Iris pigment epithelial cell (primary cell): ENCODE measurements at places on chromosomes 12 and 14.

DNA sequence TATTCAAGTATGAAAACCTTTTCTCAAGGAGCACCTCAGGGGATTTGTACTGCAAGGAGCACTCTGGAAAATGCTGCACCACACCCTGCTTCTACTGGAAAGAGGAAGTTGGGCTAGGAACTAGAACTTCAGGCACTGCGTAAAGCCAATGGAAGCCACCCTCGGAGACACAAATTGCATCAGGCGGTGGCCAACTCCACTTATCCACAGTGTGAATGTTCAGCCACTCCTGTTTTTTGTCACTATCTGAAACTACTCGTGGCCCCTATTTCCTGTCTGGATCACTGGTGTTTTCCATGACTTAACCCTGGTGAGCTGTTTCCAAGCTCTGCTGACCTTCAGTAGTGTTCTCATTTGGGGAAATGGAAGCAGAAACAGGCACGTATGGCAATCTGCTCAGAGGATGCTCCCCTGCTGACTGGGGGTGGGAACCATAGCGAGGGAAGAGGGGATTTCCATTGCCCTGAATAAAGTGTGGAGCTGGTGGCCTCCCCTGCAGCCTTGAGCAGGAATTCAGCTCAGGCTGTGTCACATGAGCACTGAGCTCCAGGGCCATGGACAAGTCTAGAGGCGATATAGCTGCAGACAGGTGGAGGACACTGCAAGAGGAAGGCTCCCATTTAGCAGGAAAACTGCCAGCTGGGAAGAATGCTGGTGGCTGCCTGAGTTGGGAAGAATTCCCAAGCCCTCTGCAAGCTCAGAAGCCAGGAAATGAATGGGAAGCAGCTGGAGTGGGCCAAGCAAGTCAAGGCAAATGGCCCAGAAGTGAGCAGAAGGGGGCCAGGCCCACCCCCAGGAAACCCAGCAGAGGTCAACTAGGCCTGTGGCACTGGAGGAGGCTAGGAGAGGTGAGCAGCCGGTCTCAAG is 50.5 kb upstream of the RAP1B start:
- peak; percentile 11 for DNase-seq

GRCh38 chr14:51880835-51881580 is 20.6 kb downstream of the GNG2 start:
- DNase-seq, result peak; percentile 75

DNA sequence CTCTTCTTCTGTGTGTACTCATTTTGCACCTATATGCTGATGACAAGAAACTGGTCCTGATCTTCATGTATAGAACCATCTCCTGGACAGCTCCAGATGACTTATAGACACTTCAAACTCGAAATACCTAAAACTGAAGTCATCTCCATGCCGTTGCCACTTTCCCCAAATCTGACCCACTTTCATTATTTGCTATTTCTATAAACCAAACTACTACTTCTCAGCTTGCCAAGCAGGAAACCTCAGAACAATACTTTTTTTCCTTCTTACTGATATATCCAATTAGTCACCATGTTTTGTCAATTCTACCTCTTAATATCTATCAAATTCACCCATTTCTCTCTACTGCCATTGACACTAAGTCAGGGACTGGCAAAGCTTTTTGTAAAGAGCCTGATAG is 14.8 kb downstream of the SGPP1 start:
- DNase-seq, result no peak

DNA sequence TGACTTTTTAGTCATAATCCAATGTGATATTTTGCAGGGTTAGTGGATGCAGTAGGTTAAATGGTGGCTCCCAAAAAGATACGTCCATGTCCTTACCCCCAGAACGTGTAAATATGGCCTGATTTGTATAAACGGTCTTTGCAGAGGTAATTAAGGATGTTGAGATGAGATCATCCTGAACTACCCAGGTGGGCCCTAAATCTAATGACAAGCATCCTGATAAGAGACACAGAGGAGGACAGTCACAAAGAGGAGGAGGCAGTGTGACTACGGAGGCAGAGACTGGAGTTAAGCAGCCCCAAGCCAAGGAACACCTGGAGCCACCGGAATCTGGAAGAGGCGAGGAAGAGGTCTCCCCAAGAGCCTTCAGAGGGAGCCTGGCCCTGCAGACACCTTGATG is 293.4 kb downstream of the ZFP36L1 start:
- no peak for DNase-seq

DNA sequence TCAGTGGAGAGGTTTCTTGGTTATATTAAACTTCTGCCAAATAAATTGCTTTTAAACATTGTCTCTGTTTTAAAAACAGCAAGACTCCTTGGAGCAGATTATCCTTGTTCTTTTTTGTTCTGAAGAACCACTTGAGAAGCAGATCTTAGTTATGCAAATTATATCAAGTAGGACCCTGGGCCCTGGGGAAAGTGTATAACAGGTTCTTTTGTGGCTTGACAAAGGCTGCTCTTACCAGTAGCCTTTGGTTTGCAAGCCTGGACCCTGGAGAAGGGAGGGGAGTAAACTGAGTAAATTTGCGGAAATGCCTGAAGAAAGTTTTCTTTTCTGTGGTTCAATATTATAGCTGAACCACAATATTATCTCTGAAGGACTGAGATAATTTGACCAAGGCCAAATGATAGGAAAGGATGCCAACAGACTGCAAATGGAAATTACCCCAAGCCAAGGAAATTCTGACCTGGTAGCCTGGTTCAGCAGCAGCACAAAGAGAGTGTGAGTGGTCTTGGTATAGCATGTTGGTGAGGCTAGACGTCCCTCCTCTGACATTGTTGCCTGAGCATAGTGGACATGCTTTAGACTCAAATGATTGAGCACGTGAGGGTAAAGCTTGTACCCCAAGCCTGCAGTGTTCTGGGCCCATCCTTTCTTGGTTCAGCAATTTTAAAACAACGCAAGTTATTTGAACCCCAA is 30.4 kb upstream of the SIX1 start:
- no peak for DNase-seq

DNA sequence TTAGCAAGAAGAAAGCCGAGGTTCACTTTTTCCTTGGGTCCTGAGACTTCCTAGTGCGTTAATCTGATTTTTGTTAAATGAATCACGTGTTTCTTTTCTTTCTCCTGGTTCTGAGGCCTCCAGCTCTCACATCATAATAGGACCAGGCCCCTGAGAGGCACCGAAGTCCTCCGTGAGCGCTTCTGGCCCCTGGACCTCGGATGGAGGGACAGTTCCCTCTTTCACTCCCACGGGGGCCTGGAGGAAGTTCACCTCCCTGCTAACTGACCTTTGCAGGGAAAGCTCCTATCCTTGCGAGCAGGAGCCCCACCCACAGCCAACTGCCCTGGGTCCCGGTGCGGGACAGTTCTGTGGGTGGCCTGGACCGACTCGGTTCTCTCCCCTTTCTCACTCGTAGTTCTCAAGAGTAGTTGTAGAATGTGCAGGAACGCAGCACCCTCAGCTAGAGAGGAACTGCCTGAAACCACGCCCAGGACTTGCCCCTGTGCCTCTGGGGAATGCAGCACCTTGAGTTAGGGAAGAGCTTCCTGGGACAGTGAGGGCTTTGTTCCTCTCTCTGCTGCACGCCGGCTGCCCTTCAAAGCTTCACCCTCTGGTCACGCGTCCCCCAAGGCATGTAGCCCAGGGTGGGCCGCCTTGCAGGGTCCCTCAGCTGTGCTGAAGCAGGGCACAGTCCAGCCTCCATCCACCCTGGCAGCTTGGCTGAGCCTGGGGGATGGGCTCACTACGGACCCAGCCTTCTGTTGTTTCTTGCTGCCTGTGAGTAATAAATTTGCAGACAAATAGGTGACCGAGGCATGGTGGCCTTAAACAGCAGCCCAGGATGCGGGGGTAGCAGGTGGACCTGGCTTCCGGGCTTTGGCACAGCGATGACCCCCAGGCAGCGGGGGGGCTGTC is 264.6 kb downstream of the ADGRD1 start:
- no peak for DNase-seq

DNA sequence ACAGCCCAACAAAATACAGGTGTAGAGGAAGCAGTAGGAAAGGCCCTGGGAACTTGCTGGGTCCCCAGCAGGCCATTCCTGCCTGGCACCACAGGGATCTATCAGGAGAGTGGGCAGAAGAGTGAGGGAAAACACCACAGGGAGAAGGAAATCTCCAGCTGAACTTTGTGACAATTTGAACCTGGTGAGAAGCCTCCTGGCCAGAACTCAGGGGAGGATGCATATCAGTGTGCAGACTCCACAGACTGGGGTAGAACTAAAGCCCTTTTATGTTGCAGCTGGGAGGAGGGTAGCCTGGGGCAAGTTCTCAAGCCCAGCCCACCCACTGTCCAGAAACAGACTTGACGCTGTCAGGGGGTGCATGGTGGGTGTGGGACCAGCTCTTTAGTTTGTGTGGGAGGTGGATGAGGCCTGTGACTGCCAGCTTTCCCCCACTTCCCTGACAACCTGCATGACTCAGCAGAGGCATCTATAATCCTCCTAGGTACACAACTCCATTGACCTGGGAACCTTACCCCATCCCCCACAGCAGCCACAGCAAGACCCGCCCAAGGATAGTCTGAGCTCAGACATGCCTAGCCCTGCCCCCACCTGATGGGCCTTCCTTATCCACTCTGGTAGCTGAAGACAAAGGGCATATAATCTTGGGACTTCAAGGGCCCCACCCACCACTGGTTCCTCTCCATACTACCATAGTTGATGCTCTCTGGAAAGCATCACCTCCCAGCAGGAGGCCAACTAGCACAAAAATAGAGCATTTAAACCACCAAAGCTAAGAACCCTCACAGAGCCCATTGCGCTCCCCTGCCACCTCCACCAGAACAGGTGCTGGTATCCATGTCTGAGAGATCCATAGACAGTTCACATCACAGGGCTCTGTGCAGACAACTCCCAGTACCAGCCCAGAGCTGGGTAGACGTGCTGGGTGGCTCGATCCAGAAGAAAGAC is 28.9 kb downstream of the PNN start:
- DNase-seq, result no peak

DNA sequence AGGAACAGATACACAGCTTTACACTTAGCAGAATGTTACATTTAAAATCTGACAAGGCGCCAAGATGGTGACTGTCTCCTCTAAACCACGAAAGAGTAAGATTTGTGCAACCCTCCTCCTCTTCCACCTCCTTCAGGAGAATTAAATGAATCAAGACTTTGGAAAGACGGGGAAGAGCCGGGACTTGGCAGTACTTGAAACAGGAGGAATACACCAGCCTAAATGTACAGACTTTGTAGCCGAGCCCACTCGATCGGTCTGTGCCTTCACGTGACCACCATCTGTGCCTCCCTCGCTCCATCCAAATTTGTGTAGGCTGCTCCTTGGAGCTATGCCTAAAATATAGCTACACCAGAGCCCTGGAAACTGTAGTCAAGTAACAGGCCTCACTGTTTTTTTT is 38.3 kb downstream of the SSPN start:
- no peak for DNase-seq

GRCh38 chr14:36517242-36518030 is 2.6 kb downstream of the NKX2-1 start:
- DNase-seq, result no peak

- DNase-seq, result no peak
Measured at GRCh38 chr12:62214846-62215245, 45.4 kb upstream of the USP15 start.

- no peak for DNase-seq
Measured at GRCh38 chr14:101925152-101925551, 39.2 kb upstream of the DYNC1H1 start.

- peak; percentile 86 for DNase-seq
Measured at GRCh38 chr12:96208346-96208745, 14.2 kb downstream of the ELK3 start.

DNA sequence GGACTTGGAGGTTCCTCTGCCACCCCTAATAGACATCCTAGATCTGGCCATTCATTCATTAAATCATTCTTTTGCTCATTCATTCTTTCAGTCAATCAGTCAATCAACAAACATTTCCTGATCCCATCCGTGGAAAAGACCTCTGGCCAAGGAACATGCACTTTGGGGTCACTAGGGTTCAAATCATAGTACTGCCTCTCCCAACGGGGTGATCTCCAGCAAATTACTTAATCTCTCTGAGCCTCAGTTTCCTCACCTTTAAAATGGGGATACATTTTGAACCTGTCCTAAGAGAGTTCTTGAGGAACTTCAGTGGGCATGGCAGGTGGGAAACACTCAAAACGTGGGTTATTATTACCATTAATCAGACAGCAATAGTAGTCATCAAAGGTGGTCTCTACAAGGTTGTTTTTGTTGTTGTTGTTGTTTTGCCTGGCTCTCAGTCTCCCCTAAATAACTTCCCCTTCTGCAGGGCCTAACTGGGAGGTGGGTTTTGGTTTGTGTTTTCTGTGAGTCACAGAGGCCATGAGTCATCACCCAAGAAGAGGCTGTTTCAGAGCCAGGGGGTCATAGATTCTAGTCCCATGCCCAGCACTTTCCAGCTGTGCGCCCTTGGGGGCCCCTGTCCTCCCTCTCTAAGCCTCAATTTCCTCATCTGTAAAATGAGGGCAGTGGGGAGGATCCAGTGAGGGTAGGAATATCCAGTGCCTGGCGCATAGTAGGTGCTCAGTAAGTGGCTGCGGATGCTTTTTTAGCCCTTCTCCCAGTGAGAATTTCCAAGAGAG is 16.9 kb upstream of the FAM222A start:
- DNase-seq, result peak; percentile 28

- DNase-seq, result peak; percentile 83
Measured at GRCh38 chr14:59688224-59689170, 111.9 kb upstream of the CCDC175 start.

- DNase-seq, result no peak
Measured at GRCh38 chr14:75138492-75138891, 11.6 kb upstream of the NEK9 start.

- peak; percentile 25 for DNase-seq
Measured at GRCh38 chr12:79006306-79006705, 141.7 kb downstream of the SYT1 start.

DNA sequence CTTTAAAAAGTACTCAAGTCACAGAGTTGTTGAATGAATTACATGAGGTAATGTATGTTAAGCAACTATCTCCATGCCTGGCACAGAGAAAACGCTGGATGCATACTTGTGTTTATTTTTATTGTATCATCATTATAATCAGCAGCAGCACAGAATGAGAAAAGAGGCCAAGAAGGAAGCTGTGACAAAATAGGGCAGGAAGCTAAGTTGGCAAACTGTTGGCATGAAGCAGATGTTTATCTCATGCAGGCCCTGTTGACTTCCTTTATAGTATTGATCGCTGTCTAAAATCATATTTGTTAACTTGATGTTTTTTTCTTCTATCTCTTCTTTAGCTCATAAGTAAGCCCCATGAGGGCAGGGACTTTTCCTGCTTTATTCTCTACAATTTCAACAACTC is 466.6 kb downstream of the TRHDE start:
- DNase-seq, result no peak

DNA sequence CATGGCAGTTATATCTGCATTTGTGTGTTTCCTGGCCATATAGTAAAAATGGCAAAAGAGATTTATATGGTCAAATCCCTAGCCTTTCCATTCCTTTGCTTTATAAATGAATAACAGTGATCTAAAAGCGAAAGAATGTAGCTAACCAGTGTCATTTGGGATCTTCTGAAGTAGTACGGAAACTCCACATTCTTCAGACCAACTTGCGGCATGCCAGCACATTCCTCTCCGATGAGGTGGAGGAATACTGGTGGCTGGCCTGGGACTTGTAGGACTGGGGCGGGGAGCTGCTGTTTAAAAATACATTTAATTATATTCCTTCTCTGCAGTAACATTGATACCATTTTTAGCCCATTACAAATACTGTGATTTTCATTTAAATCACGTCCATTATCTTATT is 85.3 kb downstream of the SAMD4A start:
- peak; percentile 100 for DNase-seq

- peak; percentile 32 for DNase-seq
Measured at GRCh38 chr12:754473-754820, 2.1 kb downstream of the WNK1 start.
